ENCODE measurements at places on chromosomes 7 and 10.

DNA sequence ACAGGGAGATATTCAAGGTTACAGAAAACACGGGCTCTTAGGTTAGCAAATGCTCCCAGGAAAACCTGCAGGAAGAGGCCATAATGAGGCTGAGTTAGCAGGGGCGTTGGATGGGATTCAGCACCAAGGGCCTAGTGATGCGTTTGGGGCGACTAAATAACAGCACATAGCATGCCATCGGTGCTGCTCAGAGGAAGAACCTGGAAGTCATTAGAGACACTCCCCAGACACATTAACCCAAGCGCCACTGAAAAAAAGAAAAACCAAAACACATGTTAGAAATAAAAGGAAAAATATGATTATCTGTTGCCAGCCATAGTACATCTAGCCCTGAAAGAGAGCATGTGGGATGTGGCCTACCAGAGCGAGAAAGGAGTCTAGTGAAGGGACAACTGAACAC is 28.8 kb upstream of the OPALIN start:
- no peak for DNase-seq

- peak; percentile 87 for DNase-seq
Observed at GRCh38 chr7:23273141-23273599, 26.0 kb upstream of the MALSU1 start.

DNA sequence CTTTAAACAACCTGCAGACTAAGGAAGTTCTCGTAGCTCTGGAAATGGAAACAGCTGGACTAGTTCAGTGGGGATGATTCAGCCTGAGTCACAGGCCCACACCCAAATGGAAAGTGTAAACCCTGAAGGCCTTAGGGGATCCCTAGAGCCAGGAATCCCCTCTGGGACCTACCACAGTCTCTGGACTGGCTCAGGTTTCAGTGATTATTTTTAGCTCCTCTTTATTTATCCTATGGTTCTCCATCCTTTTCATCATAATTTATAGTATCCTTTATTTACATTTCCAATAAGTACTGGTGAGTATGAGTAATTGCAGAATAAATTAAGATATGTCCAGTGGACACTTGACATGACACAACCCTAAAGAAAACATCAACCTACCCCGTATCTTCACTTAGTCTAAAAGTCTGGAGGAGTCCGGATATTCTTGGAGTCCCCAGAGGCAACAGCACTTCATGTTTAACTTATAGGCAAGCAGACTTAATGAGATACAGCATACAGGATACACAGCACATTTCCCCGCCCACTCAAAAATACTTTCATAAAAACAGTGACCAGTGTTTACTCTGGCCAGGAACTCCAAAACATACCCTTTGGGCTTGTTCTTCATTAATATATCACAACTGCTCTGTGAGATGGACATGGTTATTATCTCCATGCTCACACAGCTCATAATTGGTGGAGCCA is 28.4 kb upstream of the SEMA3E start:
- no peak for DNase-seq

GRCh38 chr10:59177836-59178235 is 1.4 kb downstream of the PHYHIPL start:
- DNase-seq = no peak

GRCh38 chr7:127578036-127578684 is 7.2 kb downstream of the GCC1 start:
- no peak for DNase-seq

GRCh38 chr10:126013489-126014281 is 117.3 kb downstream of the FANK1 start:
- DNase-seq = no peak

DNA sequence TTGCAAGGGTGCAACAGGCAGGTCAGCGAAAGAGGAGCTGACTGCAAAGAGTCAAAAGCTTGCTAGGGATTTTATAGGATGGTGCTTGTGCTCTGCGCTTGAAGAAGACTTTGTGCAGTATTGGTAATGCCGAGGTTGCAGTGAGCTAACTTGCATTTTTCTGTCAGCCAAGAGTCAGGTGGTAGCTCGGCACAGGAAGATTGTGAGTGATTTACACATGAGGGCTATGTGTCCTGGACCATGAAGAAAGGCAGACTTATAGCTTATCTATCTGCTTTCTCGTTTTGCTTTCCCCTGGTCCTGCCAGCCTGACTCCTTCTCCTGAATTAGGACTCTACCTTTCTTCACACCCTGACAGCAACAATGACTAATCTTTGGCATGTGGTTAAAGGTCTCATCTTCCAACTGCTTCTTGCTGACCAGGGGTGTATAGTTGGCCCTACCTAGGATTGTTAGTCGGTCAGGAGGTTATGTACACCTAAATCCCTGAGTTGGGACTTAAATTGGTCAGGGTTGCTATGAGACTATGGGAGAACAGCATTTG is 4.1 kb upstream of the SYPL1 start:
- no peak for DNase-seq

DNA sequence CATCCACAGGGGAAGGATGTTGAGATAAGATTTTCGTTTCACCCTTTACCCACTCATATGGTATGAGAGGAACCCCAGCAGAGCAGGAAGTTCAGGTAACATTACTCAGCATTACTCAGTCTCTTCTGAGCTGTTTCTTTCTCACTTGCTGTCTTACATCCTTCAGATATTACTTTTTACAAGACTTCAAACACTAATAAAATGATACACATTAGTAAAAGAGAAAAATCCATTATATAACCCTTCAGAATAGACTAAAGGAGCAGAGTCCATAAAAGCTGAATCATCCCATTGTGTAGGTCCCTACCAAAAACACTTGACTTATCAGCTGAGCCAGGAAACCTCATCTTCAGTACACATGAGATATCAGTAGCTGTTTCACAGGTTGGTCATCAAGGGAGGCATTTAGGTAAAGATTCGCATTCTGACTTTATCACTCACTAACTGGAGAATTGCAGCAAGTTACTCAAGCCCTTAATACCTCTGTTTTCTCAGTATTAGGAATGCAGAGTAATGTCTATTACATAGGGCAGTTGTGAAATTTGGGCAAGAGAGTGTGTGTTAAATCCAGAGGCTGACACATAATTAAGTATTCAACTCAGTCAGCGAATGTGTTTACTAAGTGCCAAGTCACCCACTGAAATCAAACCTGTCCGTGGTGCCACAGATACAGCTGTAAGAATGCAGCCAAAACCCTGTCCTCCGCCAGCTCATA is 44.7 kb downstream of the KLF6 start:
- DNase-seq = no peak

DNA sequence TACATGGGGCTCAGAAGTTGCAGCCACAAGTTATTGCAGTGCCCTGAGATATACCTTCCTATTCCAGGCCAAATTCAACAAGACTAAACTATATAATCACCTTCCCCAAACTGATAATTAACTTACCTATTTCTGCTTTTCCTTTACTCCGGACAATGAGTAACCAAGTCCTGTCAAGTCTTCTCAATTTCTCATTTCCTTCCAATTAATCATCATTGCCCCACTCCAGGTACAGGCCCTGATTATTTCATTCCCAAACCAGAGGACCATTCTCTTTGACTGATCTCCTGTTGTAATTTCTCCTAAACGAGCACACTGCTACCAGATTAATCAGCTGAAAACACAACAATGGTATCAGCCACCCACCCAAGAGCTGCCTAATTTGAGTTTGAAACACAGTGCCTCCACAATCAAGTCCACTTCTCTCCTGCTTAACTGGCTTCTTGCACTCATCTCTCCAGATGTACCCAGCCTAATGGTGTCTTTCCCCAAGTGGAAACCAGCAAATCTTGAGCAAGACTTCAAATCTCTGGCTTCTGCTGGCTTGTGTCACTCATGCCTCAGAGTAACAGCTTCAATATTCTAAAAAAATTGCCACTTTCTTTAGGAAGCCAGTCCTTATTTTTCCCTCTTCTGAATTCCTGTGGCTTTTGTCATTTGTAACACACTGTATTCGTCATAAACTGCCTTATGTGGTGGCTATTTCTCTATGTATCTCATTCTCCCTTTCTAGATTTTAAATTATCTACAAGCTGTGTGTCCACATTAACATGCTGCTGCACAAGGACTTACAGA is 89.1 kb downstream of the CDK6 start:
- DNase-seq = no peak

DNA sequence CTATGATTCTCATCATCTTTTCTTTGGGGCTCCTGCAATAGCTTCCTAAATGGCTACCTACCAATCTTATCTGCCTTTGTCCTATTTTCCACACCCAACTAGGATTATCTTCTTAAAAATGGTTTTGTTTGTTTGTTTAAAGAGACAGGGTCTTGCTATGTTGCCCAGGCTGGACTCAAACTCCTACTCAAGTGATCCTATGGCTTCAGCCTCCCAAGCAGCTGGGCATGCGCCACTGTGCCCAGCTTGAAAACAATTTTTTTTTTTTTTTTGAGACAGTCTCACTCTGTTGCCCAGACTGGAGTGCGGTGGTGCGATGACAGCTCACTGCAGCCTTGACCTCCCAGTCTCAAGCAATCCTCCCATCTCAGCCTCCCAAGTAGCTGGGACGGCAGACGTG is 14.9 kb downstream of the DNMBP start:
- DNase-seq = no peak

GRCh38 chr7:1912593-1913465 is 242.8 kb downstream of the ELFN1 start:
- DNase-seq = no peak

DNA sequence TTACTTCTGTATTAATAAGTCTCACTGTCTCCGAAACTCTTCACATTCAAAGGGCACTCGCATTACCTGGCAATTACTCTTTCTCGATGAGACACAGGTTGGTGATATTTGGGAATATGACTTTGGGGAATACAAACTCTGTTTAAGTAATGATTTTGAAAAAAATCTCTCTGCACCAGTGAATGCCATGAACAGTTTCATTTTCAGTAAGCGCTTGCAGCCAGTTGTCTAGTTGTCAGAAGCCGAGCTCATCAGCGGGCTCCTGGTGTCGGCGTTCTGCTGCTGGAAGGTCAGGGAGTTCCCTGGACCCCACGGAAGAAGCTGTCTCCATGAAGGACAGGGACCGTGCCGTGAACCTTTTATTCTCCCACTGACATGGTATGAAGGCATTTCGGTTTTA is 57.7 kb downstream of the PTPRE start:
- no peak for DNase-seq

DNA sequence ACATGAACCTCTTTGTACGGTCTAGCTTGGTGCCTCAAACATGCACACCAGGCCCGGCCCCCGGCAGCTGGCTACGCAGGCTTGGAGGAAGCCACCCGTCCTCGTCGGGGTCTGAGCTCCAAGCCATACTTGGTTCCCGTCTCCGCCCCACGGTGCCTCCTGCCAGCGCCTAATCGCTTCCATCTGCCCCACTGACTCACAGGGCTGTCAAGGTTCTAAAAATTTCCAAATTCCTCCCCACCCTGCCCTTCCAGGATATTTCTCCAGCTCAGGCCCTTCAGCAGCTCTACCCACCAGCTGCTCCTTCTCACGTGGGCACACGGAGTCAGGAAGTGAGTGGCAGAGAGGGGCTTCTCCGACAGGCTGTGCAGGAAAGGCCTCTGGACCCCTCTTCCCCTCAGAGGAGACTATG is 38.8 kb downstream of the TMEM270 start:
- no peak for DNase-seq

- no peak for DNase-seq
Observed at GRCh38 chr7:116569737-116570136, 44.9 kb downstream of the CAV1 start.

- DNase-seq = no peak
Observed at GRCh38 chr10:75971402-75972211, 540.2 kb downstream of the LRMDA start.

DNA sequence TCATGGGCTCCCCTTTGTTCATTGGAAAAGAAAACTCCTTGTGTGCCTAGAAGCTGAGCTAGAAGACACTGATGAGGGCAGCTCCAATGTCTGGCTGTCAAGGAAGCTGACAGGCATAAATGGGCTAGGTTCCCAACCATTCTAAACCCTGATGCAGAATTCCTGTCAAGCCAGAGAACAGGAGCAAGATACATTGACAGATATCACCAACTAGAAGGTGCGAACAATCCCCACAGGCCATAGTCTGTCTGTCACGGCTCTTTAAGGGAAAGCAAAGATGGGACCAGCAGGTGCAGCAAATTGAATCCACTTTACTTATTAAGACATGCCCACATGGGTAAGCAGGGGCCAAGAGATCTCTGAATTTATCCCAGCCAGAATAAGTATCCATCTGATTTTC is 617.9 kb upstream of the POT1 start:
- no peak for DNase-seq

GRCh38 chr7:97620495-97620894 is 111.4 kb upstream of the TAC1 start:
- DNase-seq = no peak

DNA sequence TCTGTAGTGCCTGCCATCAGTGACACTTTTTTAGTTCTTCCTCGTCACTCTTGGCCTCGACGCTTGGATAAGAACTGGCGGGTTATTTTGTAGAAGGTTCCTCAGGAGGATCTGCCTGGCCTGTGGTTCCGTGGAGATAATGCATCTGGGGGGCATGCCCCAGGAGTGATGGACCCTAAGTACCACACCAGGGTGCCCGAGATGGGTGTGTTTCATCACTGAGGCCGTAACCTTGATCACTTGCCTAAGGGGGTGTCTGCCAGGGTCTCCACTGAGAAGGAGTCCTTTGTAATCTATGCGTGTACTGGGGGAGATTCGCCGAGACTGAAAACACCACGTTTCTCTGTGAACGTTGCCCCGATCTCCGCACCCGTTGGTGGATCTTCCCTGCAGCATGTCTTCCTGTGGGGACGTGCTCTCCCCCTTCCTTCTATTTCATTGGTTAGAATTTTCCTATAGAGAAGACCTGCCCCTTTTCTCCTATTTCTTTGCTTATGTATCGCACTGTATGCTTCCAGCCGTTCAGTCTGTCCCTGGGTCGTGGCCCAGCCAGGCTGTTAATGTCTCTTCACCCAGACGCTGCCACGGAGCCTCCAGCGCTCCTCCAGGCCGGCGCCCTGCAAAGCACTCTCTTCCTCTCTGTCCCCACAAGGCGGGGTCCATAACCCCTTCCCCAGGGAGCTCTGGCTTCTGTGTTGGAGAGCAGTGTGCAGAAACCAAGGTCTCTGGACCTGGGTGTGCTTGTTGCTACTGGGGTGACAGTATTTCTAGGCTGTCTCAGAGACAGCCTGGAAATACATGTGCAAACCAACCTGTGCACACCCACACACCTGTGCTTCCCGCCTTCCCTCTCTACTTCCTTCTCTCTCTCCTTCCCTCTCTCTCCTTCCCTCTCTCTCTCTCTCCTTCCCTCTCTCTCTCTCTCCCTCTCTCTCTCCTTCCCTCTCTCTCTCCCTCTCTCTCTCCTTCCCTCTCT is 14.4 kb upstream of the DPYSL4 start:
- DNase-seq = no peak

GRCh38 chr7:144997512-144997911 is 161.7 kb upstream of the TPK1 start:
- DNase-seq = no peak

Measured in stimulated activated CD8-positive, alpha-beta memory T cell treated with anti-CD3 and anti-CD28 coated beads, Interleukin-15, amount 100 ng/mL, for 4 hours (primary cell).